Foreskin melanocyte (primary cell): ENCODE measurements at places on chromosomes 2 and 18.
A peak's percentile ranks its signal among the peaks of the same experiment; 100 is the strongest.

- no peak for DNase-seq
Measured at GRCh38 chr2:144518748-144519596, 947 bp downstream of the ZEB2 start.

DNA sequence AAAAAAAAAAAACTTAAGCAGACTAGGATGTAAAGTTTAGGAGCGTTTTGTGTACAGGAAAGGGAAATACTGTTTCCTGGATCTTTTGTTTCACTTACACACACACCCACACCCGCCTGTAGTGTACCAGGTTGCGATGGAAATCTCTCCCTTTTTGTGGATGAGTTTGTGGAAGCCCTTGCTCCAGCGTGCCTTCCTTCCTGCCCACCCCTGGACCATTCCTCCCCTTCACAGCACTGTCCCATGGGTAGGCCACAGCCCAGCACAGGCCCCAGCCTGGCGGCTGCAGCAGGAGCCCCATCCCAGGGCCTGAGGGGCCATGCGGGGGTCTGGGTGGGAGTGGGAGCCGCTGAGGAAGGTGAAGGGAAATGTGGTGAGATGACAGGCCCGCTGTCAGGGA, 15.1 kb downstream of the MALL start:
- no peak for DNase-seq

DNA sequence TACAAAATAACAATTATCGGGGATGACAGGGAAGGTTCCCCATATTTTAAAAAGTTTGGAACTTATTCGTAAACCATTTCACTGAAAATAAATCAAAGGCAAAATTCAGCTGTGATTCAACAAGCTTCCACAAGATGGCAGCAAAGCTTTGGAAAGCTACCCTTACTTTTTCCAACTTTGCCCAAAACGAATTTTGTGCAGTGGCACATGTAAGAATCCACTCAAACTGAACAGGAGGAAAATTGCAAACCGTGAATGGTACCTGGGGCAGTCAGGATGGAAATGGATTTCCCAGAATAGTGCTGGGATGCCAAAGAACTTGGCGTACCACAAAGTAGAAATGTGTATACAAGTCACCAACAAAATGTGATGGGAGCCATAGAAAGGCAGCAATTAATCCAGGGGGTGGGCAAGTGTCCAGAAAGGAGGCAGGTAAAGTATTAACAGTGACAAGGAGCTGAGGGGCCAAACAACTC, 10.7 kb downstream of the RPL31 start:
- peak; percentile 40 for DNase-seq

GRCh38 chr2:108297436-108298141, 8.9 kb downstream of the SULT1C2 start:
- DNase-seq = no peak

DNA sequence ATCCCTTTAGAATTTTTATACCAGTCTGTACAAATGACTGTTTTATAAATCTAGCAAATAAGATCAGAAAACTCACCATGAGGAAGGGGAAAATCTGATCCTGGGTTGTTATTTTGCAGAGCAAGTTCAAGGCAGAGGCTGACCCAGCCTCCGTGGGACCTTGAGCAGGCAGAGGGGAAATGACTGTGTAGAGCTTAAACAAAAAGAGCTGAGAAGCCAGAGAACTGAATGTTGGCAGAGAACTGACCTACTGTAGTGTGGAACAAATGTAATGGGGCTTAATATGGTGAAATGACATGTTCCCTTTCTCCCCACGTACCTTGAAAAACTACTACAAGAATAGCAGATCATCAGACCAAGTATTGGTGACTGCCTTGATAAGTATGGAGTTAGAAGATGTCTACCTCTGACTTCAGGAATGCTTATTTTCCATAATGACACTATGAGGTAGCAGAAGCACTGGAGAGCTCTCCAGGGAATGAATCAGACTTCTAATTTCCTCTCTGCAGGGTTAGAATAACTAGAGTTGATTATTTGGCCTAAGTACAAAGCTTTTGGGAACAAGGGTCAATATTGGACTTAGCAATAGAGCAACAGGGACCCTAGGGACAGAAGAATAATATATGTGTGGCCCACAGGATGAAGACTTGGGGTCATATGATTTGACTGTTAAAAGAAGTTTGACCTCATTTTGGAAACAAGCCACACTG, 304.4 kb downstream of the CCDC178 start:
- DNase-seq = no peak

DNA sequence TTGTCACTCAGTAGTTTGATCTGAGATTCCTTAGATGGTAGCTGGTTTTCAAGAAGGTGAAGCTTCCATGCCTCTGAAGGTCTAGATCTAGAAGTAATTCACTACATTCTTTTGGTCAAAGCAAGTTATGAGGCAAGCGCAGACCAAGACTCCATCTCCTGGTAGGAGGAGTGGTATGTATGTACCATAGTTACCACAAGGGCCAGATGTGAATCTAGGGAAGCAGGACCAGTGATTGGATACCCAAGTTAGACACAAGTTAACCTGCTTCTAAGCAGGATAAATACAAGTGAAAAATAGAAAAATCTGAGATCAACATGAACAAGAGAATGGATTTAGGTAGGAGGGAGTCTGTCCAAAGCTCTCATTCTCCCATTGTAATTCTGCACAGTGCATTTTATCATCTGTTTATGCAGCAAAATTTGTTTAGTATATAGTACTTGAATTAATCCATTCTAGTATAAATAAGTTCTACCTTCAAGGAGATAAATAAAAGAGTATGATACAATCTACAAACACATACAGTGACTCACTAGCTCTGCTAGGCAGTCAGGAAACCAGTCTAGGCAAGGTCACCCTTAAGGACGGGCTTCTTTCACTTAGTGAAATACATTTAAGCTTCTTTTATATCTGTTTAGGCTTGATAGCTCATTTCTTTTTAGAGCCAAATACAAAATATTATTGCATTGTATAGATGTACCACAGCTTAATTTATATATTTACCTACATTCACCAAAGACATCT, 14.2 kb upstream of the DOCK10 start:
- DNase-seq = no peak

DNA sequence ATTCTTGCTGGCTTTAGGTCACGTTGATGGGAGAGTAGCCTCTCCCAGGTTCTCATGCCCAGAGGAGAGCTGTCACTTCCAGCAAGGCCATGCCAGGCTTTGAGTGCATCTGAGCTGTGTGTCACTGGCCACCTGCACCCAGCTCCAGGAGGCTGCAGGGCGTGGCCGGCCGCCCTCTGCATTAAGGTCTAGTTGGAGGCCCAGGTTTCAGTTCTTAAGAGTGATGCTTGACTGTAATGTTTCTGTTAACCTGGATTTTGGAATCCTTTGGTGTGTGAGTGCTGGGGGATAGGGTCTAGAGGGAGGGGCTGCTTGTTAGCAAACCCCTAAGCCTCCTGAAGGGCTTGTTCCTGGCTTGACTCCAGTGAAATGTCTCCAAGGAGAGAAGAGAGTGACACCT, 140.1 kb downstream of the ACOXL start:
- no peak for DNase-seq

- no peak for DNase-seq
Measured at GRCh38 chr2:19600506-19600905, 242.1 kb upstream of the OSR1 start.

GRCh38 chr2:196245378-196246140, 74.2 kb upstream of the STK17B start:
- DNase-seq = no peak

DNA sequence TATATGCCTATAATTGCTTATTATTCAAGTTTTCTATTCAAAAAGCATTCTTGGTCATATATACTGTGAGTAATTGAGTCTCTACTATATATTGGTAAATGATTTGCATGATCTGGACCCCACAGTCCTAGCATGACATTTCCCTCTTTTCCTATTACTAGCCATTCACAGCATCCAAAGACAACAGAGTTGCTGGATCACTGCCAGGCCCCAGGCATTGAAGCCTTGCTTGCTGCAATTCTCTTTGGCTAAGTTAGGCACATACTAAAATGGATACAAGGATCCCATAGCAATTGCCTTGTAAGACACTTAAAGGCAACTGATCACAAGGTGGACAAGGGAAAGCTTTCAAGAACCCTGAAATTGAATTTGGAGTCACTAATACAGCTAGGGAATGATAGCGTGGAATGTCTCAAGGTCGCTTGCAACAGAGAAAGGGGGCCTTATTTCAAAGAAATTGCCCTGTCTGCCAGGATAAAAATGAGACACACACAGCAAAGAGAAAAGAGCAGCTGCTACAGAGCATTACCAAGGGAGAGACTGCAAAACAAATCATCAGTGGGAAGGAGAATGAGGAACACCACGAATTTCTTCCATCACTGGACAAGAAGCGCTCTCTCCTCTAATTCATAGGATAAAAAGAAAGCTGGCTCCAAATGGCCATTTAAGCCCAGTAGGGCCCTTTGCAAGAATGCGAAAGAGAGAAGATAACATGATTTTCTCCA, 77.1 kb upstream of the EPHA4 start:
- DNase-seq = no peak

- no peak for DNase-seq
Measured at GRCh38 chr2:144659731-144660275, 139.9 kb upstream of the ZEB2 start.

DNA sequence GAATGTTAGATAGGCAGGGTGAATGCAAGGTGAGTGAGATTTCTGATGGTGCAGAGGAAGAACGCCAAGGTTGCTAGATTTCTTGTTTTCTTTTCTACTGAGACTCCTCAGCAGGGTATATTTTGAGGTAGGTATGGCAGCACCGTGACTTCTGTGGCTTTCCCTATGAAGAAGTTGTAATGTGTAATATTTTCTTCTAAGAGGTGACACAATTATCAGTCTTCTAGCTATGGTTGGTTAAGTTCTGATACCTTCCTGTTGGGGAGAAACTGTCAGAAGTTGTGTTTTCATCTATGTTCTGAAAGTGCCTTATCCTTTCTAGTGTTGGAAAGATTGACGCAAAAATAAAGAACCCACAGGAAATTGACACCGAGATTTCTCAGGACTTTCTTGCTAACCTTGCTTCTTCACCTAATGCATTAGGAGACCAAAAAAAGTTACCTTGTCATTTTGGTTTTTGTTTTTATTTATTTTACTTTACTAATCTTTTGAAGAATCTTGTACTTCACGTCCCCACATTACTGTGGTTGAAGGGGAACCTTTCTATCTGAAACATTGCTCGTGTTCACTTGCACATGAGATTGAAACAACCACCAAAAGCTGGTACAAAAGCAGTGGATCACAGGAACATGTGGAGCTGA, 11.9 kb downstream of the IL18R1 start:
- DNase-seq = no peak

DNA sequence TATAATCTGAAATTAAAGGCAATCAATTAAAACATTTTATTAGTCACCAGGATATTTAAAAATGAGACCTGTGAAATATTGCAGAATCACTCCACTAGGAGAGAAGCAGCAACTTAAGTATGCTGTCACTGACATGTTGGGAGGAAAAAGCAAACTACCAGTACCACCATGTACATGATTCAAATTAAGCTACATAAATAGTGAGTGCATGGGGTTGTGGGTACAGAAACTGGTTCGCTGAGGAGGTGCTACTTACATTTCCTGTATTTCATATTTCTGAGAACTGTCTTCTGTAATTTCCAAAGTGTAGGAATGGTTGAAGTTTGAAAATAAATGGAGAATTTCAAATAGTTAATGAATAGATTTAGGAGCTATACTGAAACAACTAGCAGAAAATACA, 7.9 kb upstream of the NR4A2 start:
- DNase-seq = no peak

GRCh38 chr2:187655001-187655400, 100.8 kb upstream of the TFPI start:
- no peak for DNase-seq

DNA sequence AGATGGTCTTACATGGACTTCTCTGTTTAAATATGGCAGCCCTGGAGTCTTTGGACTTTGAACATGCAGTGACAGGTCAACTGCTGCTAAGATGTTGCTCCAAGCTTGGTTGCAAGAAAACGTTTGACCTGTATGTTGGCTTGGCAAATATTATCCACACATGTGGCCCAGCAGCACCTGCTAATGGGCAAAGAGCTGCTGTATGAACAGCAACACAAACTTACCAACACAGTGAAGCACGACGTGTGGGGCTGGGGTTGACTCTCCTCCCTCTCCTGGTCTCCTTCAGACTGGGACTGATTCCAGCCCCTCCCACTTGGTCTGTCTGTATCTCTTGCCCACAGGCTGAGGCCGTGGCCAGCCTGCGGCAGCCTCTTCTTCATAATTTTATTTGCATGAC, 3.8 kb downstream of the KCNE4 start:
- DNase-seq = no peak

DNA sequence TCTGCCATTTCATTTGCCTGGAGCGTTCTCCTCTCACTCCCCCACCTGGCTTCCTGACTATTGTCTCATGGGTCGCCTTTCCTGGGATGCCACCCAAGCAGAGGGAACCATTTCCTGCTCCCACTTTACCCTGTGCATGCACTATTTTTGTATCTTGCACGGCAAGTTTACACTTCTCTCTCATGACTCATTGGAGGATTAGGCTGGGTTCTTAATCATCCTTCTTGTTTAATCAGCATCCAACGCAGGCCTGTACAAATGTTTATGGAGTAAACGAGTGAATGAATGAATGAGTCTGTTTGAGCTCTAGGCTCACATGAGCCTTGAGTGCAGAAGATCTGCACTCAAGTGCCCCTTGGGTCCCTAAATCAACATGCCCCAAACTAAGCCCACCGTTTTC, 3.8 kb upstream of the ARHGAP25 start:
- no peak for DNase-seq

DNA sequence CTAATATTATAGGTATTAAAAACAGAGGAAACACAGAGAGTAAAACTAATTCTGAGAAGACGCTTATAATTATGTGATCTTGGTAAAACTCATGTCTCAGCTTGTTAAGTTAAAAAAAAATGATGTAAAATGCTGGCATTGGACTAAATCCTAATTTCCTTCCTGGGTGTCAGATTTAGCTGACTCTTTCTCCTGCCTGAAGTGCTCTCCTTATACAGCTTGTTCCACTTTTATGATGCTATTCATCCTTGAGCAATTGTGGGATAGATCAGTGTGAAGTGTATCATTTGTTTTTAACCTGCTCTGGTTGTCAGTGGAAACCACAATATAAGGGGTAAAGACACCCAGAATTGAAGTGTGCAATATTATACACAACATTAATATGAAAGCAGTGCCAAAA, 84.9 kb downstream of the EFEMP1 start:
- DNase-seq = no peak

- DNase-seq = no peak
Measured at GRCh38 chr2:222071911-222072310, 226.9 kb downstream of the PAX3 start.
